ENCODE measurements at places on chromosomes 5 and 9. TPM values are rescaled to one million over a fixed set of nuclear protein-coding genes. Genes with fewer than 3 reads are reported as not detected.

DNA sequence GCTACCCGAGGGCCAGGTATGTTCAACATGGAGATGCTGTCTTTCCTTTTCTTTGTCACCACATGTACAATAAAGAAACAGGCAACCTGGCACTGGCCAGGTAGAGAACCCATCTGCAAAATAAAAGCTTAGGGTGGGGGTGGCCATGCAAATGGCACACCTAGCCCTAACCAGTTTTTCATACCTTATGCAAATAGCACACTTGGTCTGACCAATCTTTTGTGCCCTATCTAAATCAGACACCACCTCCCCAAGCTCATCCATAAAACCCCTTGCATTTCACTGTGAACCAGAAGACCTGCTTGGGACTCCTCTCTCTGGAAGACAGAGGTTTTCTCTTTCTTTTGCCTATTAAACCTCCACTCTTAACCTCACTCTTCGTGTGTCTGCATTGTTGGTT, 33.9 kb downstream of the JAKMIP2 start:
- no peak for DNase-seq

- DNase-seq: peak; percentile 58
Measured at GRCh38 chr9:137429974-137430722, 7.0 kb downstream of the NOXA1 start.

DNA sequence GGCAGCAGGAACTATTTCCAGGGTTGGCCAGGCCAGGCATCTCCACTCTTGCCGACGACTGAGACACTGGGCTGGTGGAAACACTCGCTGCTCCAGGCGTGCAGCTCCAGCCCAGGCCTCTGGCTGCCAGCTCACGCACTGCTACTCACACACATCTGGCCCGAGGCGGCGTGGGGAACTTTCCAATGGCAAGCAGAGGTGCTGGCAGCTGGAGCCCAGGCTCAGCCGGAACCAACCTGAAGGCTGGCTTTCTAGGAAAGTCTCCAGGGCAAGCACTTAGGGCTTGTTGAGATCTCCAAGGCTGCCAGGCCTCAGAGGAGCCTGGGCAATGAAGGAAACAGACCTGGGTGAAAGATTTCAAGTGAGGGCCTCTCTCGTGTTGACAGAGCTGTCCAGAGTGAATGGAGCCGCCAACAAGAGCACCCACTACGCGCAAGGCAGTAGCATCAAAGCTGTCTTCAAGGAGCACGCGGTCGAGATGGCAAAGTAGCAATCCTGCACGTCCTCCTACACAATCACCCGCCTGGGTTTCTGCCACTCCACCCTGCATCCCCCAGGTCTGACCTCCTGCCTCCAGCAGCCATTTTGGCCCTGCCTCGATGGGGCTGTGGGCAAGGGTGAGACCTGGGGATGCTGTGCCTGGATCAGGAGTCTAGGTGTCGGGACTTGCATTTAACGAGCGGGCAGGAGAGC, 14.4 kb downstream of the SH3PXD2B start:
- DNase-seq: peak; percentile 78

PTGS1 gene
- total RNA-seq: 29.2 TPM

DNA sequence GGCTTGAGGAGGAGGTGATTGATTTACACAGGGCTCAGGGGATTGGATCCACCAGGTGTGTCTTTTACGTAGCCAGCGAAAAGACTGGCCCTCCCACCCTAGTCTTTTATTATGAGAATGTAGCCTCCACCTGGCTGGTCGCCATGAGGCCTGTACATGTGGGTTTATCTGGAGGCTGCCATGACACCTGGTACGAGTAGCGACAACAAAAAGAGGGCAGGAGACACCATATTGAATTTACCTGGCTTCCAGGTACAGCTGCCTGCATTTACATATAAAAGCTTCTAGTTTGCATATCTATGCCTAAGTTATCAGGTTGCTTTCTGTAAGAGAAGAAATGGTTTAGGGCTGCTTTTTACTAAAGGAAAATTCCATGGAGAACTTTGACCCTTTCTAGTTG, 1173.7 kb upstream of the SEMA6A start:
- no peak for DNase-seq

SHLD3 gene
- total RNA-seq: 2.0 TPM

DNA sequence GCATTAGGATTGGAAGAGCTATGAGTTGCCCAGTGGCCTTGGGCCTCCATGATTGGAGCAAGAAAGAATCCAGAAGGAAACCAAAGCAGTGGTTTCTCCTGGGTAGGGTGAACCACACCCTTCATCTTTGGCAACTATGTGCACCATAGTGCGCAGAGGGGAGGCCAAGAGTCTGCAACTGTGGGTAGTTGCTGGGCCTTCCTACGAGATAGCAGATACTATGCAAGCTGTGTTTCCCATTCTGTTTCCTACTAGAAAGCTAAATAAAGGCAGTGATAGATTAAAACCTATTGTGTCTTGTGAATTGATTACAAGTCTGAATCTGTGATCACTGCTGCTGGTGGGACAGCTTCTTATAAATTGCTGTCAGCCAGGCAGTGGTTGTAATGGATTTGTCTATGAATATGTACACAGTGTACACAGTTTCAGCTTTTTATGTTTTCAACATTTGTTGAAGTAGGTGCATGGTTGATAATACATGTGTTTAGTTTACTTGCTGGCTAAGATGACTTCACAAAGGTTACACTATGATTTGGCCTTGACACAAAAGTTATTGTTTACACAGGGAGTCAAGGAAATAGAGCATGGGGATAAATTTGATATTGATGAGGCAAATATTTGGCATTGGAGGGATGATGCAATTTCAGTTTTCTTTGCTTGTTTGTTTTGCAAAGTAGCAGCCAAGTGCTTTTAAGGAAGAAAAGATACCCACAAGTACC, 23.7 kb upstream of the PDE8B start:
- no peak for DNase-seq

DNA sequence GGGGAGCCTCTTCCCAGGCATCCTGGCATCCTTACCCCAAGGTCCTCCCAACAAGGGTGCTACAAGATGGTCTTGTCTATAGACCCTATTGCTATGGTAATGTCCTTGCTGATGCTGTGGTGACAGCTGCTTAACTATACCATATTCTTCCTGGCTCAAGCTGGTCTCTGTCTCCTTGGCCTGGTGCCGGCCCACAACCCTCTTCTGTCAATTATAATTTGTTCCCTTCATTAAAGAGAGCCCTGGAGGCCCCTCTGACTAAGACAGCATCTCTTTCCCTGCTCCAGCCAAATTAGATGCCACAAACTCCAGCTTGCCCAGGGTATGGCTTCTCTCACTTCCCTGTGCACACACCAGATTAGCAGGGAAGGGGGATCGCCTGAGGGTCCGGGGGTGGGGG, 86.7 kb downstream of the PSD2 start:
- DNase-seq: no peak

- no peak for DNase-seq
Measured at GRCh38 chr9:1285526-1285925, 235.4 kb downstream of the DMRT2 start.

GRCh38 chr5:62005551-62005950, 300.5 kb upstream of the KIF2A start:
- no peak for DNase-seq

- DNase-seq: no peak
Measured at GRCh38 chr9:4167079-4167671, 132.7 kb downstream of the GLIS3 start.

GRCh38 chr5:6085341-6085860, 292.9 kb downstream of the MED10 start:
- no peak for DNase-seq

DNA sequence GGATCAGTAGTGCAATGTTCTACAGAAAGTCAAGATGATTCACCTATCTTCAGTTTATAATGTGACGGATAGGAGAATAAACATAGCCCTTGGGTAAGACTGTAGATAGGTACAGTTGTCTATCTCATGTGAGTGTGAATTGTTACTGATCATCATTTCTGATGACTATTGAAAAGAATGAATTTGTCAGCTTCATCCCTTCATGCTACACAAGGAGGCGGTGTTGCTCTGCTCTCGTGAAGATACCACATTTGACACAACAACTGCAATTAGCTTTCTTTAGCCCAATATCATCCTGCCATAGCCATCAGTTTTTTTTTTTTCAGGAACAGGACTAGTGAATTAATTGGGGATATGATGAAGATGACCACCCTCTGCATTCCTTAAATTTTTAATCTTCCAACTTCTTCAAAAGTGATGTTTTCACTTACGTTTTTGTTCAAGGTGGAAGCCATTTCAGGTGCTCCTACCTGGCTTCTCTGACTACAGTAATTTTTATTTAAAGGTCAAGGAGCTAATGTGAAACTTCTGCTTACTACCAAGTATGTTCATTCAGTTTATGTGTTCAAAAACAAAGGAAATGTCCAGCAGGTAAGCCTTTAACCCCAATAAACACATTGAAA, 152.9 kb upstream of the MOCS2 start:
- no peak for DNase-seq

- DNase-seq: peak; percentile 85
Measured at GRCh38 chr9:34675048-34675714, 12.7 kb upstream of the CCL27 start.

- DNase-seq: no peak
Measured at GRCh38 chr5:167248257-167248656, 1043.2 kb upstream of the WWC1 start.

DNA sequence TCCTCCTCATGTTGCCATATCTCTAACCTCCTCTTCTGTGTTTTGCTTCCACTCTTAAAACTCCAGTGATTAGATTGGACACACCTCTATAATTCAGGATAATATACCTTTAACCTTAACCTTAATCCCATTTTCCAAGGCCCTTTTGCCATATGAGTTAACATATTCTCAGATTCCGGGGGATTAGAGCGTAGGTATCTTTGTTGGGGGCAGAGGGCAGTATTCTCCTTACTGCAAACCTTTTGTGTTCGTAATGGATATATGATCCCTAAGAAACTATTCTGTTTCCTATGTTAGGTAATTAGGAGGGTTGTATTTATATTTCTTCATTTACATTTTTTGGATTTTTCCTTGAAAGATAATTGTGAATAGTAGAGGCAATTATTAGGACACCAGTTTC, 99.5 kb downstream of the VPS13A start:
- DNase-seq: no peak

DNA sequence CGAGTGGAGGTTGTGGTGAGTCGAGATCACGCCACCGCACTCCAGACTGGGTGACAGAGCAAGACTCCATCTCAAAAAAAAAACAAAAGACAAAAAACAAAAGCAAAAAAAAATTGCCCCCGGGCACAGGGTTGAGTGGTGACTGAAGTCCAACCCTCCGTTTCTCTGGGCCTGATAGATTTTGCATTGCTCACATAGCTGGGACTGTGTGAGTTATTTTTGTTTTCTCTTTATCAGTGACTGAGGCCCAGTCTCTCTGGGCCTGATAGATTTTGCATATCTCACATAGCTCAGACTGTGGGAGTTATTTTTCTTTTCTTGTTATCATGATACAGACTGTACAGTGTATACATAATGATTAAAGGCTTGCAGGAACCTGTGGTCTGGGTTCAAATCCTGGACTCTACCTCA, 2.6 kb upstream of the SLC28A3 start:
- DNase-seq: no peak

GRCh38 chr5:123450640-123451039, 27.4 kb upstream of the CEP120 start:
- DNase-seq: no peak

MYOT gene
- 11.1 TPM for total RNA-seq

UBE2QL1 gene
- 5.5 TPM for total RNA-seq

DNA sequence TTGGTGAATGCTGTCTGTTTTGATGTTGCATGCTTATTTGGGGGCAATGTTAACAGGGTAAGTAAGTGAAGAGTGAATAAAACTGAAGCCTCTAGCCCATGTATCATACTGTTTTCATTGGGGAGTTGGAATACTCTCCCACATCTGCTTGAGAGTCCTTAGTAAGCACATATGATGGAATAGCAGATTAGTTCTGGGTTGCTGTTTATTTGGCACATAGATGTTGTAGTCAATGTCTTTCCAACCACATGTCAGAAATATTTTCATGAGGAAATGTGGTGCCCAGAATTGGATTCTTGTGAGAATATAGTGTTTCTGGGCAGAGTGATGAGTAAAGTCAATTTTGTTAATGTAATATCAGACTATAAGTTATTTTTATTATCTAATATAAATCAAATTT, 611.7 kb upstream of the FTMT start:
- DNase-seq: no peak

PRXL2C gene
- 15.5 TPM for total RNA-seq

- no peak for DNase-seq
Measured at GRCh38 chr5:128629157-128629556, 91.1 kb upstream of the FBN2 start.

DNA sequence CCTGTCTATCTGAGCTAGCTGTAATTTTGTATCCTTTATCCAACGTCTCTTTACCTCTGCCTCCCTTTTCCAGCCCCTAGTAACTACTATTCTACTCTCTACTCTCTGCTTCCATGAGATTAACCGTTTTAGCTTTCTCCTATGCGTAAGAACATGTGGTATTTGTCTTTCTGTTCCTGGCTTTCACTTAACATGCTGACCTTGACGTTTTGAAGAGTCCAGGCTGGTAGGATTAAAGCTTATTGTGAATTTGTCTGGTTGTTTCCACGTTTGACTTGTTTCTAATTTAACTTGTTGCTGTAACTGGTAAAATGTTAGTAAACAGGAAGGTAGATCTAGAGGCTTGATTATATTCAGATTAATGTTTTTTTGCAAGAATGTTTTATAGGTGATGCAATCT, 385.3 kb downstream of the PSAT1 start:
- no peak for DNase-seq

- DNase-seq: no peak
Measured at GRCh38 chr5:109186759-109187158, 223.0 kb downstream of the PJA2 start.

All from right cardiac atrium (tissue), 5 donors.